ENCODE measurements at places on chromosomes 5 and 9.

DNA sequence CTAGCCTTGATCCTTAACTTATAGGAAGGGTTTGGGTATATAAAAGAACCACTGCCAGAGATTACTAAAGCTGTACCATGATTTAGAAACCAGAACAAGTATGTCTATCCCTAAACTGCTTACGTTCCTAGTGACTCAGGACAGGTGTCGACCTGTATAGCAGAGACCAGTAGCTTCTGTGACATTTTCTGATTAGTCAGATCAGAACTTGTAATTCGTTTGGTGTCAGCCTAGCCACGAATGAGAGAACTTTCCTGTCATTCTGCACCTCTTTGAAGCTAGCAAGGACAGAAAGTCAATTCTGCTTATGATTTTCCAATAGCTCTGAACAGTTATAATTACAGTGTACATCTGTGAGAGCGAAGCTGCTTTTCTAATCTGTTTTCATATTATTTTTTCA lies 39.5 kb downstream of the PRKACG start:
- no peak for DNase-seq

- no peak for DNase-seq
These were observed 56.1 kb upstream of the NRARP start for GRCh38 chr9:137358126-137358525.

DNA sequence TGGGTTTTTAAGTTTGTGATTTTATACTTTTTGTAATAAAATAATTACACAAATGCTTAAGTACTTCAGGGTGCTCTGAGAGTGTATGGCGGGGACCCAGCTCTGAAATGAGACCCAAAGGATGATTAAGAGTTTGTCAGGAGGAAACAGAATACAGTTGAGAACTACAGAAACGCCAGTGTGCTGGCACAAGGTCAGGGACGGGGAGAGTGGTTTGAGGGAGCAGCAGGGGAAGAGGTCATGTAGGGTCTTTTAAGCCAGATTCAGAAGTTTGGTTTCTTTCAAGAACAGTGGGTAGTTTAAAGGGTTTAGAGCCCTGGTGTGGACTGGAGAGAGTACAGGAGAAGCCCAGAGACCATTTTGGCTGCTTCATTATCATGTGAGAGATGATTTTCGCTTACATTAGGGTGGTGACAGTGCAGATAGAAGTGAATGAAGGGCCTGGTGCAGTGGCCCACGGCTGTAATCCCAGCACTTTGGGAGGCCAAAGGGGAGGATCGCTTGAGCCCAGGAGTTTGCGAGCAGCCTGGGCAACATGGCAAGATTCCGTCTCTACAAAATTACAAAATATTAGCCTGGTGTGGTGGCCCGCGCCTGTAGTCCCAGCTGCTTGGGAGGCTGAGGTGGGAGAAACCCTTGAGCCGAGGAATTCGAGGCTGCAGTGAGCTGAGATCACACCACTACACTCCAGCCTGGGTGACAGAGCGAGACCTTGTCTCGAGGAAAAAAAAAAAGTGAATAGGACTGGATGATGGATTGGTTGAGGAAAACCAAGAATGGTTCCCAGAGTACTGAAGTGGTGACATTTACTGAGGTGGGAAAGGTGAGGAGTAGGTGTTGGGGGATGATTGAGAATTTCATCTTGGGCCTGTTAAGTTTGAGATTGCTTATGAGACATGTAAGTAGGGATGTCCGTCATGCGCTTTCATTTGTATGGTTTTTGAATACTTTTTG lies 1.4 kb upstream of the ETF1 start:
- DNase-seq: no peak

DNA sequence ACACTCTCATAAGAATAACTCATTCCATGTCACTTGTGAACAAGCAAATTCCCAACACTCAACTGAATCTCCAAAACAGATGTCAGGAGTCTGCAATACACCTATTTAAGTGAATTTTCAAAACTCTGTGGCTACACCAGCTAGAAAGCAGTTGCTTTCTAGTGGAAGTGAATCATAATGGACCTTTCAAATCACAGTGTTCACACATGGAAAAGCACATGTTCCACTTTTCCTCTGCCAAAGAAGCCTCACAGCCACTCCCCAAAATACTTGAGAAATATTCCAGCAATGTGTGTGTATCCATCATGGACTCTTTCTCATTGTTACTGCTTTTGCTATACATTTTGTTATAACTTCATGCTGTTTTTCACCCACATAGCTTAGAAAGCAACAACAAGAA lies 17.4 kb downstream of the MARCHF3 start:
- no peak for DNase-seq

GRCh38 chr9:97388721-97389238 lies 23.1 kb upstream of the TDRD7 start:
- no peak for DNase-seq

GRCh38 chr9:136292591-136293448 lies 11.1 kb downstream of the CCDC187 start:
- peak; percentile 43 for DNase-seq

DNA sequence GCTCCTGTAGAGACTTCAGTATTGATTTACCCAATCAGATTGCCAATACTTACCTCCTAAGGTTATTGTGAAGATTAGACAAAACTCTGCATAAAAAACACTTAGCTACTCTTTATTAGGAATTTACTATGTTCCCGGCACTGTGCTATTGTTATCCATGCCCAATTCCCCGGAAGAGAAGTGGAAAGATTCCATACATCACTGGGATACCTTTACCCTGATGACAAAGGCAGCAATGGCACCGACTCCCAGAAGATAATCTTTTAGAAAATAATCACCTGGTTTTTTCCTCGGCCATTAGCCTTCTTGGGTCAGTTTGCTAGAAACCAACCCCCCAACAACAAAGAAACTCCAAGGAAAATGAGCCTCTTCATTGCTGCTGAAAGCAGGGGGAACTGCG lies 226.0 kb downstream of the SNX18 start:
- DNase-seq: no peak

GRCh38 chr5:82346399-82347165 lies 68.4 kb upstream of the RPS23 start:
- no peak for DNase-seq

DNA sequence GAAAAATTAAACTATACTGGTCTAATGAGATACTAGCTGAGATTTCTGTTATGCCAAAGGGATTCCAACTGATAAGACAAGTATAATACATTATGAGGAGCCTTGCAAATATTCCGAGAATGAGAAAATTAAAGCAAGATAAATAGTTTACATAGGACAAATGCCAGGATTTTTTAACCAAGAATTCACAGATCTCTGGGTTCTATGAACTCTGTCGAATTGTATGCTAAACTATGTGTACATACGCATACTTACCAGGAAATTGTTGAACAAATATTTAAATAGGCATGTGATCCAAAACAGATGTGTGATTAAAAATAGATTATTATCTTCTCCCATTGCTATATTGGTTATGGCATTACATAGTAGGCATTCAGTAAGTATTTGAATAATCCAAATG lies 616.6 kb downstream of the GABRG2 start:
- no peak for DNase-seq

DNA sequence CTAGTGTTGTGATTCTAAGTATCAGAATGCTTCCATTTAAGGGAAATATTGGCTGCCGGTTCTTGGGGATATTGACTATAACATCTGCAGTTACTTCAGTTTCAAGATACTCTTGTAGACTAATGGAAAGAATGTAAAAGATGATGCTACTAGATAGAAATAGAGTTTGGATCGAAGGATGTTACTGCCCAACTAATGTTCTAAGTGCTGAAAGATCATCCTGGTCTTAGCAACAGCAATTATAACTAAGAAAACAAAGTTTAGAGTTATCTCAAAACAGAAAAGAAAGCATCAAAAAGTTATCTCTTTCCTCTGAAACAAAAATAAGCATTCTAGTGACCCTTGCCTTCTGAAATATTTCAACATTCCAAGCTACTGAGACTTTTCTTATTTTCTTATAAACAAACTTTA lies 49.9 kb downstream of the ITGA1 start:
- no peak for DNase-seq

GRCh38 chr5:135240781-135241360 lies 158.2 kb downstream of the MACROH2A1 start:
- no peak for DNase-seq

- no peak for DNase-seq
These were observed 205.6 kb upstream of the ADAMTSL1 start for GRCh38 chr9:18268381-18268780.

DNA sequence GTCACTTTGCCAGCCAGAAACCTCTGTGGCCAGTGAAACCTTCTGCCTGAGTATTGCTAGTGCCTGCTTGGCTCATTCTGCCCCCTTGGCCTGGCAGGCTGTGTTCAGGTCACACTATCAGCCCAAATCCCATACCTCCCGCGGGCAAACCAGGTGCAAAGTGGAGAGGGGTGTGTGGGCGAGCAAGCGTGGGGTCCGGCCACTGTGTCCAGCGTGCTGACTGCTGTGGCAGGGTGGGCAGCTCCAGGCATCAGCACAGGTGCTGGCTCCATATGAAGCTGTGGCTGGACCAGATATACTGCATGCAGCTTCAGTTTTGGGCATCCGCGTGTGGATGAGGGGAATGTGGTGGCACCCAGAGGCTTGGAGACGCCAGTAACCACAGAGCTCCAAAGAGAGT lies 576.5 kb upstream of the EDIL3 start:
- DNase-seq: no peak

DNA sequence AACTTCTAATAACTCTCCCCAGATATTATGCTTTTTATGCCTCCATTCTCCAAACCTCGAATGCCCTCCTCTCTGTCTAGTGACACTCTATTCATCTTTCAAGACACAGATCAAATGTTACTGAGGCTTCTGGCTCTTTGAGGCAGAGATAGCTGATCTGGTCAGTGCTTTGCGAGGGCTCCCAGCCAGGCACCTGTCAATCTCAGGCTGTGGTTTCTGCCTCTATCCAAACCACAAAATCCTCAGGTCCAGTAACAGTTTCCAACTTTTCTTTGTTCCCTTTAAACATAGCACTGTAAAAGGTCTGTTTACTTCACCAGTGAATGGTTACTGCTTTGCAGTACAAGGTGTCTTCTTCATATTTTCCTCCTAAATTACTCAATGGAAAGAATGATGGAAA lies 11.5 kb upstream of the STK32A start:
- no peak for DNase-seq

DNA sequence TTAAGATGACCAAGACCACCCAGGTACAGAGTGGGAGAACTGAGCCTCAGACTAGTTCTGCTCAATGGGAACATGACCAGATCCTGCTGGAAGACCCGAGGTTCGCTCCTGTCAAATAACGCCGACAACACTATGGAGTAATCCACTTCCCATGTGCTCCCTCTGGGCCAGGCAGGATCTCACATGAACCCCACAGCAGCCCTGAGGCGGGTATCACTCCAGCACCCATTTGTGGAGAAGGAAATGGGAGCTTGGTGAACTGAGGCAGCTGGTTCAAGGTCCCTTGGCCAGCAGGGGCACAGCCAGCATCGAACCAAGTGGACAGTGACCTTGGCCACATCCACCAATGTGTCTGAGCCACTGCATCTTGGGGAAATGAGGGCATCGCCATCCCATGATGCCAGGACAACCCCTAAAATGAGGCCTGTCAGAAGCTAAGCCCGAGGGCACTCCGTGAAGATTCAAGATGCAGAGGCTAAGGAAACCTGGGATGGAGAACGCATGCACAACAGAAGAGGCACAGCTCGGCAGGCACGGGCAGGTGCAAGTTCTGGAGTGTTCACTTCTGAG lies 8.5 kb downstream of the ANKS6 start:
- DNase-seq: no peak

DNA sequence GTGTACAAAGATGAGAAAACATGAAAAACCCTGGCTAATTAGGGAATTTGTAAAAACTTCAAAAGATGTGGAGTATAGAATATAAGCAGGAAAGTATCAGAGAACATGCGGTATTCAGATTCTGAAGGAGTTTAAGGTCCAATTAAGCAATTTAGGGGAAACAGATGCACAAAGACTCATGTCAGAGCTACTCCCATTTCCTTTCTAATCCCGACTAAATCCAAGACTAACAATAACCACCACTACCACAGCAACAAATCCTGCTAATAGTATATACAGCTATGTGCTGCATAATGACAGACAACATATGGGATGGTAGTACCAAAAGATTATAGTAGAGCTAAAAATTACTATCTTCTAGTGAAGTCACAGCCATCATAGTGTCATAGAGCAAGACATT lies 102.1 kb downstream of the LURAP1L start:
- DNase-seq: no peak

GRCh38 chr9:107142896-107143603 lies 140.0 kb upstream of the RAD23B start:
- DNase-seq: no peak

DNA sequence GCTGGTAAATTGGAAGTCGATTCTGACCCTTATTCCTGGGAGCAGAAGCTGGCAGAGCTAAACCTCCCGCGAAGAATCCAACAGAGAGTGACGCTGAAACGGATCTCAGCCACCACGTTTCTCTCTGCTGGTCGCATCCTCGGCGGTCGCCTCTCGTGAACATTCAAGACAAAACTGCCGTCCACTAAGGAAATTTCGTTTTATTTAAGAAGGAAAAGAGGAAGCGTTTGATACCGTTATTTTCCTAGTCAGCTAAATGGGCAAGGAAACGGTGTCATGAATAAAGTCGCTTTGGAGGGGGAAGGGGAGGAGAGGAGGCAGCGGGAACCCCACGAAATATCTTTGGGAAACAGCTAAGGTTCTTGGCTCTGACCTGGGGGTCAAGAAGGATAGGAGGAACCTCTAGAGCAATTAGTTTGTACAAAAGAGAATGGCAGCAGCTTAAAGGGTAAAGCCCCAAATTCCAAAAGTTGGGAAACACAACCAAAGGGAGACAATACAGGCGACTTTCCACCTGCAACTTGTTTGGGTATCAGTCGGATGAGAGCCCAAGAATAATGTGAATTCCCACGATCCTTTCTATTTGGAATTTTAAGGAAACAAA lies 1.9 kb downstream of the FOXB2 start:
- DNase-seq: no peak

GRCh38 chr5:163567811-163568210 lies 62.4 kb downstream of the MAT2B start:
- no peak for DNase-seq

- DNase-seq: no peak
These were observed 51.8 kb upstream of the RAPGEF1 start for GRCh38 chr9:131791542-131792254.

DNA sequence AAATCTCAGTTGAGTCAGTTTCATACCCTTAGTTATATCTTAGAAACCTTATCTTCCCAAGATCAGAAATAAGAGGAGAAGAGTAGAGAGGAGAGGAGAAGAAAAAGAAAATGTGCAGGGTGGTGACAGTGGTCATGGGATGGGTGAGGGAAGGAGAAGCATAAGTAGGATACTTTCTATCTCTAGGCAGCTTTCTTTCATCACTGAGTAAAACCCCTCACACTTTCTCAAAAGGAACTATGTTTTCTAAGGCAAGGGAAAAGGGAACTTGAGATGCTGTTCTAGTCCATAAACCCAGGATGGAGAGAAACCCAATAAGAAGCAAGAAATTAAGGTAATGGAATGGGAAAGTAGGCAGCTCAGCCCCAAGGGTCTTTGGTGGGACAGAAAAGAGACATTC lies 225.3 kb downstream of the MCTP1 start:
- DNase-seq: no peak

DNA sequence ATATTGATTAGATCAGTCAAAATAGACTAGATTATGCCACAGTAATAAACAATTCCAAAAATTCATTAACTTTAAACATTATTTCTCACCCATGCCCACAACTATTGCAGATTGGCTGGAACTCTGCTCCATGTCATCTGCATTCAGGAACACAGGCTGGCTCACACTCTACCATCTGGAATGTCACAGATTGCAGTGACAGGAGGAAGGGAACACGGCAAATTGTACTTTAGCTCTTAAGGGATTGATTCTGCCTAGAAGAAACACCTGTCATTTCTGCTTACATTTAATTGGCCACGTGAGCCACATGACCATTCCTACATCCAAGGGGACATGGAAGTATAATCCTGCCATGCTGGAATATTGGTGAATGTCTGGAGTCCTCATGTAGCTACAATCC lies 54.4 kb downstream of the ATPSCKMT start:
- DNase-seq: no peak

- no peak for DNase-seq
These were observed 90.7 kb upstream of the ADRA1B start for GRCh38 chr5:159825551-159826051.

Data from NCI-H2107 (cell line).